Muscle of leg (tissue), 16 donors: ENCODE measurements at places on chromosomes 11 and 22.

DNA sequence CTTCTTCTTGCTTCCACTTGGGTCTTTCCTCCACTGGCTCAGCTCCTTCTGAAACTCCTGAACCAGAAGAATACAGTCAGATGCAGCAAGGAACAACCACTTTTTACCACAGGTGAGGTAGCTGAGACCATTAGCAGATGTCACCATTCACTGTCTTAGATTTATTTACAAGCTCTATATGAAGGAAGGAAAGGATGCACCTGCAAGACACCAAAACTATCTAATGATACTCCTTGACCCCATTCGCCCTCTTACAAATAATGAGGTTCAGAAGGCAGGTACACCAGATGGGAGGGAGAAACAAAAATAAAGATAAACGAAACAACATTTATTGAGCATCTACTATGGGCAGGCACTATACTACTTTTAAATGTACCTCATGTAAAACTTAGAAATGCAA lies 10.3 kb downstream of the TFIP11 start:
- no peaks in the 10 kb centered on the region for H3K27me3 ChIP-seq
- no peak overlapping the region for H3K4me3 ChIP-seq
- H3K36me3 ChIP-seq: peaks cover 72% of the 10 kb centered on the region
- no peak for DNase-seq
- no peak overlapping the region for H3K27ac ChIP-seq

DNA sequence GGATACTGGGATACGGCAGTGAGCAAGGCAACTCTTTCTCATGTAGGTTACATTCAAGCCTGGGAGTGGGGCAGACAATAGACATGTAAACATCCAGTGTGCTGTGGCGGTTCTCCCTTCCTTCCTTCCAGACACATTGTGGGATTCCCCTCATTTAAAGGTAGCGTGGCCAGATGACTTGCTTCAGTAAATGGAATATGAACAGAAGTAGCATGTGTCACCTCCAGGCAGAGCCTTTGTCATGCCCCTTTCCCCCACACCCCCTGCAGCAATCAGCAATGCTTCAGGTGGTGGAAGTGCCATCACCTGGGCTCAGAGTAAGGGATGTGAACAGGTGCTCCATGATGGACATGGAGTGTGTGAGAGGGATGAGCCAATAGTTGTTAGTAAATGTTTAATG lies 34.8 kb upstream of the TTC12 start:
- H3K4me1 ChIP-seq: no peaks in the 10 kb centered on the region
- no peak for DNase-seq
- H3K36me3 ChIP-seq: peaks cover 9% of the 10 kb centered on the region
- H3K27me3 ChIP-seq: peaks cover 2% of the 10 kb centered on the region
- H3K27ac ChIP-seq: no peak overlapping the region

DNA sequence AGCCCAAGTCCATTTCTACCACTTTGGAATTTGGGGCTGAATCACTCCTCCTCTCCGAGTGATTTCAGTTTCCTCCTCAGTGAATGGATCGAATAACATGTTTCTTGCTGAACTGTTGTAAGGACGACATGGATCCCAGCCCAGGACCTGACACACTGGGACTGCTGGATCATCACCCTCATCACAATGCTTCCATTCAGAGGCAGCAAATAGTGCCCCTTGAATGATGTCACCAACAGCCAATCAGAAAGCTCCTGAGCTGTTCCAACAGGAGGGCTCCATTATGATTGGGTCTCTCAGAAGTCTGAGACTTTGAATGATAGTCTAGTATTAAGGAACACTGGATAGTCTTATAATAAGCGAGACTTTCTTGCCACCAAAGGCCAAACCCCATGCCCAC lies 158.9 kb downstream of the MYO18B start:
- no peak overlapping the region for H3K4me3 ChIP-seq
- H3K4me1 ChIP-seq: no peaks in the 10 kb centered on the region
- H3K27me3 ChIP-seq: no peaks in the 10 kb centered on the region

DNA sequence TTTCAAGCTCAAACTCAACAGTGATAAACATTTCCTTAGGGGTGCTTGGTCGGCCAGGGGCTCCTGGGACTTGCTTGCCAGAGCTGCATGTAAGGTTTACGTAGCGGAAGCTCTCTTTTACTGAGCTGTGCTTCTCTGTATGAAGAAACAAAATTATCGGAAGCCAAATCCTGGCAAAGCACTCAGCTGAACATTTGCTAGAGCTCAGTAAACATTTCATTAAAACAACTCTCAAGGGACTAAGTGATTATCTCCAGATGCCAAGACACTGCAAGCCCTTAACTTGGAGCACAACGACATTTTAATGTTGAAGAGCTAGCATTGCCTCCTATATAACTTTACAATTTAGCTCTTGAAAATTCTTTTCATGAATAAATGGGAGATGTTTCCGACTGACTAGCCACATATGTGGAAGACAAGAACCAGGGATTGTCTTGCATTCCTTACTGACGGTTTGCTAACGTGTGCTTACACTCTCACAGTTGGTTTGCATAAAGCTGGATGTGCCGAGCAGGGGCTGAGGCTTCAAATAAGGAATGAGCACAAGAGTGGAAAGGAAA lies 43.4 kb downstream of the SCUBE2 start:
- peak; percentile 96 for DNase-seq
- H3K27ac ChIP-seq: peak overlapping the region; percentile 87
- no peaks in the 10 kb centered on the region for H3K36me3 ChIP-seq
- no peak overlapping the region for H3K4me3 ChIP-seq
- H3K4me1 ChIP-seq: peaks cover 39% of the 10 kb centered on the region

- no peaks in the 10 kb centered on the region for H3K27me3 ChIP-seq
- H3K27ac ChIP-seq: no peak overlapping the region
- no peak overlapping the region for H3K4me3 ChIP-seq
- H3K4me1 ChIP-seq: peaks cover 2% of the 10 kb centered on the region
- peaks cover 5% of the 10 kb centered on the region for H3K36me3 ChIP-seq
These were observed 22.0 kb downstream of the TBRG1 start for GRCh38 chr11:124644426-124645280.

DNA sequence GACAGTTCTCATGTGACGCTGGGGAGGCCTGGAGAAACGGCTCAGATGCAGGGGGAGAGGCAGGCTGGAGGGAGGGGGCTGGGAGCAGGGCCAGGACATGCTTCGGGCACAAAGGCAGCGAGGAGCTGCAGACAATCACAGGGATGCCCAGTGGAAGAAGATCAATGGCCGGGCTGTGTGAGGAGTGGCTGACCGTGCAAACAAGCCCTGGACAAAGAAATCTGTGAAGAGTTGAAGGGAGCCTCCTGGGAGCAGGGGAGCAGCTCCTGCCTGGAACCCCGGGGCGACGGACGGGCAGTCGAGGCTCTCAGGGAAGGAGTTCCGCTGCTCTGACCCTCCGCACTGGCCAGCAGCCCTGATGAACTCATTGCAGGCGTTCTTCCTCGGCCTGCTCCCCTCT lies 126.7 kb upstream of the B3GAT1 start:
- H3K27ac ChIP-seq: no peak overlapping the region
- H3K4me3 ChIP-seq: no peak overlapping the region
- DNase-seq: no peak

DNA sequence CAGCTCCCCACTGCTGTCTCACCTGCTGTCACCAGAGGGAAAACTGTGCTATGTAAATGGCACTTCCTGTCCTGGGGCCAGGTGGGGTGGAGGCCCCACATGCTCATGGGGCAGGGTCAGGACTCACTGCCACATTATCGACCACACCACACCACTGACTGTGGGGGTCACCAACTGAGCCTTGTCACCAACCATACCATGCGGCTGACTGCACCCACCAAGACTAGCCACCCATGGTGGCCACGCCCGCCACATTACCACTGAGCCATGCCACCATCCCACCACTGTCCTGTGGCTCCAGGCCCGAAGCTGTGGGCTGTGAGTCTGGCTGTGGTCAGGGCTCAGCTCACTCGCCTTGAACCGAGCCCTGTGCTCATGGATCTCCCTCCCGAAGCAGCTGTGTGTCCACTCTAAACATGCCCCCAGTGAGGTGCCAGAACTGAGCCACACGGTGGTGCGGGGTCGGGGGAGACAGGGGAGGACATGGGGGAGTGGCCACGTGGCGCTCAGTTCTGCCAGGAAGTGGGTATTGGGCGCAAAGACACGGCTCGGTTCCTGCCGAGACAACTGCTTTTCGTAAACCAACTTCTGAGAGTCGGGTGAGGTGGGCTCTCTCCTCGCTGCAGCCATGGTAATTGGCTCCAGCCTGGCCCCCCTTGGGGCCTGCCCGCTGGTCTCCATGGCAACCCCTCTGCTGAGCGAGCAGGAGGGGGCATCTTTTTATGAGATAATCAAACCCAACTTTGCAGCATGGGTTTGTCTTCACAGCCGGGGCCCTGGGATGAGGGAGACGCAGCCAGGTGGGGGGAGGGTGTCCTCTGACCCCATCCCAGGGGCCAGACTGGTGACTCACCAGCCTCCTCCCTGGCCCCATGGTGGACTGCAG lies 23.2 kb downstream of the RTN4R start:
- no peak overlapping the region for H3K4me3 ChIP-seq
- no peak for DNase-seq
- H3K36me3 ChIP-seq: peaks cover 10% of the 10 kb centered on the region
- H3K27ac ChIP-seq: no peak overlapping the region
- no peaks in the 10 kb centered on the region for H3K27me3 ChIP-seq

DNA sequence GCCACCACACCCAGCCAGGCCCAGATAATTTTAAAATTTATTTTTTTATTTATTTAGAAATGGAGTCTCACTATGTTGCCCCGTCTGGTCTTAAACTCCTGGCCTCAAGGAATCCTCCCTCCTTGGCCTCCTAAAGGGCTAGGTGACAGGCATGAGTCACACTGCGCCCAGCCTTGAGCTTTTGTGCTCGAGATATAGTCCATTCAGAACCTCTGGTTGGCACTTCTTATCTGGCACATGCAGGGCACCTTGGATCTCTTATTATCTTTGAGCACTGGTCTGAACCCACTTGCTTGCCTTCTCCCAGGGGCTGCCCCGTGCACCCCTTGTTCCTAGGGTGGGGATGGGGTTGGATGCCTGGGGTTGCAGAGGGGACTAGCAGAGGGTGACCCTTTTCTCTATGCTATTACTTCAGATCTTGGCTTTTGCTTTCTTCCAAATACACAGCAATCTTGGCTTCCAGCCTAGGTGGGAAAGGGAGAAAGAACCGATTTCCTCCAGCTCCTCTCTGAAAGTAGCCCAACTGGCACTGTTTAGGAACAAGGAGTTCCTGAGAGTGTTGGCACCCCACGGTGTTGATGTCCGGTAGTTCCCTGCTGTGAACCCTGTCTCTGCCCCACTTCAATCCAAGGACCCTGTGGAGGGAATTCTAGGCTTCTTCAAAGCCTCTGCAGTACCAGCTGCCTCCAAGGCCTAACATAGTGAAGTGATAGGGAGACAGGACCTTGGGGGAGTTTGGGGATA lies 1.3 kb upstream of the SLC3A2 start:
- H3K4me1 ChIP-seq: peaks cover 40% of the 10 kb centered on the region
- peaks cover 21% of the 10 kb centered on the region for H3K36me3 ChIP-seq

DNA sequence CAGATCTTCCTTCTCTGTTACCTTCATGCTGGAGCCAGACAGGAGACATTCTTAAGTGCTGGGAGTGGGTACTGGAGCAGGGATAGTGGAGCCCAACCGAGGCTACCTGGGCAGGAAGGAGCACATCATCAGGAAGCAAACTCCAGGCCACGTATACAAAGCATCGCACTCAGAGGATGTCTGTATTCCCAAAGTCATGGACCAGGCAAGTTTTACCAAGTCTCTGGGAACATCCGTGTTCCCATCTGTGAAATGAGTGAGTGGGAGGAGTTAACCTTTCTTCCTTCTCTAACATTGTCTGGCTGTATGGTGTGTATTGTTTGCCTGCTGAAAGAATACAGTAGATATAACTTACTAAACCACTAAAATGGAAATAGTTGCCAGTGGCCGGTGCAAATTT lies 175.0 kb upstream of the TMEM45B start:
- H3K36me3 ChIP-seq: no peaks in the 10 kb centered on the region
- no peak overlapping the region for H3K4me3 ChIP-seq
- no peaks in the 10 kb centered on the region for H3K27me3 ChIP-seq

DNA sequence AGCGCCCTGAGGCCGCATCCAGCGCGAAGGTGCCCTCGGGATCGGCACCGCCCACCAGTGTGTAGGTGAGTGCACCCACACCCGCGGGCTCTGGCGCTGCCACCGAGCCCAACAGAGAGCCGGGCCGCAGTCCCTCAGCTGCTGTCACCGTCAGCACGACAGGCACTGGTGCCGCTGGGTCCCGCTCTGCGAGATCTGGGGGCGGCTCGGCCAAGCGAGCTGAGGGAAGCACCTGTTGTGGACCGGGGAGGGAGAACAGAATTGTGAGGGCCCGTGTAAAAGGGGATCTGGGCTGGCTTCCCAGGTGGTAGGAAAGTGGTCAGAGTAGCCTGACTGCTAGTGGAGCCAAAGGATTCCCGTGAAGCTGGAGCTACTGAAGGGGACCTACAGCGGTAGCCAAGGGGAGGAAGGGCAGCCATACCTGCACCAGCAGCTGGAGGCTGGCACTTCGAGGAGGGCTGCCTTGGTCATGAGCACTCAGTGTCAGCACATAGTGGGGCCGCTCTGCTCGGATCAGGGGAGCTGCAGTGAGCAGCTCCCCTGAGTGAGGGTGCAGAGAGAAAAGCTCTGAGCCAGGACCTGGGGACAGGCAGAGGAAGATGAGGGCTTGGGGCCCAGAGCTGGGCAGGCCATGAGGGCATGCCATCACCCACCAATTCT lies 11.5 kb upstream of the TPP1 start:
- peaks cover 12% of the 10 kb centered on the region for H3K4me1 ChIP-seq
- no peaks in the 10 kb centered on the region for H3K27me3 ChIP-seq
- no peak overlapping the region for H3K4me3 ChIP-seq
- DNase-seq: peak; percentile 10

DNA sequence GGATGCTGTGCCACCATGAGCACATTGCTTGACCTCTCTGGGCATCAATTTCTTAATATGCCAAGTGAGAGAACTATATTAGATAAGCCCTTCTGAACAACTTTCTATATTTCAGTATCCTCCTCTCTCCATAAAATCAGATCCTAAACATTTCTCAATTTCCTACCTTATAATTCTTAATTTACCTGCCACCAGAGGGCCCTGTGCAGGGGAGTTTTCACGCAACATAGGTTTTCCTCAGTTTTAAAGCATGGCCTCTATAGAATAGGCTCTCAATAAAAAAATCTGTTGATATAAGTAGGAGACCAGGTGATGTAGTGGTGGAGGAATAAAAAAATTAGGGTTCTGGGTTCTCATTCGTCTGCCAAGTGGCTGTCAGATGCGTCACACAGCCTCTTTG lies 83.7 kb upstream of the DBX1 start:
- peaks cover 9% of the 10 kb centered on the region for H3K4me1 ChIP-seq
- DNase-seq: no peak
- H3K27ac ChIP-seq: no peak overlapping the region
- H3K4me3 ChIP-seq: no peak overlapping the region
- no peaks in the 10 kb centered on the region for H3K27me3 ChIP-seq

DNA sequence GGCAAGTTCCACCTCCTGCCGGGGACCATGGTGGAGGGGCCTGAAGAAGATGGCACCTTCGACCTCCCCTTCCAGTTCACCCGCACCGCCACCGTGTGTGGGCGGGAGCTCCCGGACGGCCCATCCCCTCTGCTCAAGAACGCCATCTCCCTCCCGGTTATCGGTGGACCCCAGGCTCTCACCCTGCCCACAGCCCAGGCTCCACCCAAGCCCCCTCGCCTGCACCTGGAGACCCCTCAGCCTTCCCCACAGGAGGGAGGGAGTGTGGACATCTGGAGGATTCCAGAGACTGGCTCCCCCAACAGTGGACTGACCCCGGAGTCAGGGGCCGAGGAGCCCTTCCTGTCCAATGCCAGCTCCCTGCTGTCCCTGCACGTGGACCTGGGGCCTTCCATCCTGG lies 6.4 kb downstream of the CDC42EP2 start:
- no peak overlapping the region for H3K4me3 ChIP-seq
- peaks cover 54% of the 10 kb centered on the region for H3K4me1 ChIP-seq
- no peak overlapping the region for H3K27ac ChIP-seq
- no peak for DNase-seq
- peaks cover 42% of the 10 kb centered on the region for H3K36me3 ChIP-seq
